ENCODE measurements at places on chromosomes 1 and 21.

DNA sequence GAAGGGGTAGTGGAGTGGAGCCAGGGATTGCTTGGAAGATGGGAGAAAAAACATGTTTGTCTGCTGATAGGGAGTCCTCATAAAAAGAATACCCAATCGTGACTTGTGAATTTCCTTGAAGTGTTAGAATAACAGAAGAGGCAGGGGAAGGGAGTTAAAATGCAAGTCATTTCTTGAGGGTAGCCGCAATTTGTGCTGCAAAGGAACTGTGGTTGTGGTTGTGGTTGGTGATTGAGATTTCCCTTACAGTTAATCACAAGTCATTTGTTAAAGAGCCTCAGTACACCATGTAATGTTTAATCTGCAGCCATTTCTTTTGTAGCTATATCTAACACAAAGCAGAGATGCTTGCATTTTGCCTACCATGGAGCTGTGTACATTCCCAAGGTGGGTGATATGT is 38.5 kb upstream of the EGLN1 start:
- DNase-seq, result peak; percentile 21

GRCh38 chr1:51570063-51570710 is 46.7 kb upstream of the OSBPL9 start:
- no peak for DNase-seq

DNA sequence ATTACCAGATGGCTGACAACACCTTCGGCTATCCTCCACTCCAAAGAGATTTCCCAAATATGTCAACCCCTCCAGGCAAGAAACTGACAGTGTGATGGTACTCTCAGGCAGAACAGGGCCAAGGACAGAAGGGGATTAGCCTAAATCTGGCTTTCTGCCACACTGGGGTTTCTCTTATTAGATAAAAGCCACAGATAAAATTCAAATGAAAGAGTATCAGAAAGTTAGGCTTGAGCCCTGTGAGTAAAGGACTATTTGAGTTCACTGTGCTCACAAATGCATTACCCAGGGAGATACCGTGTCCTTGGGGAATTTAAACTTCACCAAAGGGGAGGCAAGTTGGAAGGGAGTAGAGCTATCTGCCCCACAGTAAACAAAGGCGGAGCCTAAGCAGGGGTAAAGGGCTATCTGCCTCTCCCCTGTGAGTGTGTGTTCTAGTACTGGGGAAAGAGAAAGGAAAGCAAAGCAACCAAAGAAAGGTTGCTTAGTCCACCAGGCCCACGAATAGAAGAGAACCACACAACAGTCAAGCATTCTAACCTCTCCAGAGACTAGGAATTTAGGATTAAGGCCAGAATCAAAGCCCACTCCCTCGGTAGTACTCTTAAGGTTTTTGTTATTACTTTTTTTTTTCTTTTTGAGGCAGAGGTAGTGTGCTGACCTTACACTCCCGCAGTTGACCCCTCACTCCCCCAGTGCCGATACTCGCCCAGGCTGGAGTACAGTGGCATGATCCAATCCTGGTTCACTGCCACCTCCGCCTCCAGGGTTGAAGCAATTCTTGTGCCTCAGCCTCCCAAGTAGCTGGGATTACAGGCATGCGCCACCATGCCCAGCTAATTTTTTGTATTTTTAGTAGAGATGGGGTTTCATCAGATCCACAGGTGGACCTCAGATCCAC is 12.7 kb downstream of the TPM3 start:
- DNase-seq, result no peak

DNA sequence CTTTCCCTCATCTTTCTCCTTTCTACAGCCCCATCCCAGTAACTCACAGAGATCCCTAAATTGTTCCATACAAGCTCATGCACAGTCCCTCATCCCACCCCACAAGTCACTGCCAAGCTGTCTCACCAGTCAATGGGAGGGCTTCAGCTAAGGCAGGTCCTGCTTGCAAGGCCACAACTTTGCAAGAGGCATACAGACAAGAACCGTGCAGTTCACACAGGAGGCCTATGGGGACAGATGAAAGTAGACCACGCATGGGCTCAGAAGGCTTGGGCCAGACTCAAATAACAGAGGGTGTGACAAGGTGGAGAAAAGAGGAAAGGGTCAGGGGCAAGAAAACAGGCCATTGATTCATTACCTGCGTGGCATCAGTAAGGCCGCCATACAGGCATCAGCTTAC is 15.1 kb downstream of the RGS8 start:
- no peak for DNase-seq

DNA sequence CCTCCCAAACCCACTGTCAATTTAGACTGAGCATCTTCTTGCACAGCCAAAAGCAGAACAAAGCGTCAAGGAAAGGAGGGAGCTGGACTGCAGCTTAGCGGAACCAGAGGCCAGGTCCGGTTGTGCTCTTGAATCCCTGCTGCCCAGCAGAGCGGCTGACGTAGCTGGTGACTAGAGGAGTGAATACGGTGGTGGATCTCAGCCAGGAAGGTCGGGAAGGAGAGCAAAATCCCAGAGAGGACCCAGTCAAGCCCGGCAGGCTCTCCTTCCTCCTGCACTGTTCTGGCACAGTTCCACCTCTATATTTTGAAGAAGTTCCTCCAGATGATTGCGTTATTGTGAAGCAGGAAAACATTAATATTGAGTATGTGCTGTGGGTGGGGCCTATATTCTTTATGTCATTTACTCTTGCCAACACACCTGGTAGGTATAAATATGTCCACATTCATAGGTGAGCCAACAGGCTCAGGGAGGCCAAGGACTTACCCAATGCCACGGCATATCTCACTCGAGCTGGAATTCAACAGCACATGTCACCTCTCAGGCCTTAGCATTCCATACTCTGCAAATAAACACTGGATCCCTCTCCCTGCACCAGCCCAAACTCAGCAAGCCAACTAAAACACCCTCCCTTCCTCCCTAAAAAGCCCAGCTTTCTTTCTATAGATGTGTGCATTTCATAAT is 23.6 kb upstream of the ABCB10 start:
- DNase-seq, result no peak

- no peak for DNase-seq
These were observed 46.6 kb downstream of the SMYD2 start for GRCh38 chr1:214327514-214327913.

DNA sequence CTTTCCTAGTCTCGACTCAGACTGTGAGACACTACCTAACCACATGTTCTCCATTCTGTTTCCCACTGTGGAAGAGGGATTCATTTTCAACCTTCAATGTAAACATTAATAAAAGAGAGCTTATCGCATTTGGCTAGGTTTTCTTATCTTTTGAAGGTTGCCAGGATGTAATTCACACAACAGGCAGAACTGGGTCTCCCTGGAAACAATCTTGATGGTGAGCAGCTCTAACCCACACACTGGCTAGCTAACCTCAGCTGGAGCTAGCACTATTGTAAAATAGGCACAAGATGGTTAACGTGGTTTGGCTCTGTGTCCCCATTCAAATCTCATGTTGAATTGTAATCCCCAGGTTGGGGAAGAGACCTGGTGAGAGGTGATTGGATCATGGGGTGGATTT is 75.1 kb downstream of the ZSCAN20 start:
- no peak for DNase-seq

- no peak for DNase-seq
These were observed 14.7 kb downstream of the MTHFR start for GRCh38 chr1:11790880-11791715.

DNA sequence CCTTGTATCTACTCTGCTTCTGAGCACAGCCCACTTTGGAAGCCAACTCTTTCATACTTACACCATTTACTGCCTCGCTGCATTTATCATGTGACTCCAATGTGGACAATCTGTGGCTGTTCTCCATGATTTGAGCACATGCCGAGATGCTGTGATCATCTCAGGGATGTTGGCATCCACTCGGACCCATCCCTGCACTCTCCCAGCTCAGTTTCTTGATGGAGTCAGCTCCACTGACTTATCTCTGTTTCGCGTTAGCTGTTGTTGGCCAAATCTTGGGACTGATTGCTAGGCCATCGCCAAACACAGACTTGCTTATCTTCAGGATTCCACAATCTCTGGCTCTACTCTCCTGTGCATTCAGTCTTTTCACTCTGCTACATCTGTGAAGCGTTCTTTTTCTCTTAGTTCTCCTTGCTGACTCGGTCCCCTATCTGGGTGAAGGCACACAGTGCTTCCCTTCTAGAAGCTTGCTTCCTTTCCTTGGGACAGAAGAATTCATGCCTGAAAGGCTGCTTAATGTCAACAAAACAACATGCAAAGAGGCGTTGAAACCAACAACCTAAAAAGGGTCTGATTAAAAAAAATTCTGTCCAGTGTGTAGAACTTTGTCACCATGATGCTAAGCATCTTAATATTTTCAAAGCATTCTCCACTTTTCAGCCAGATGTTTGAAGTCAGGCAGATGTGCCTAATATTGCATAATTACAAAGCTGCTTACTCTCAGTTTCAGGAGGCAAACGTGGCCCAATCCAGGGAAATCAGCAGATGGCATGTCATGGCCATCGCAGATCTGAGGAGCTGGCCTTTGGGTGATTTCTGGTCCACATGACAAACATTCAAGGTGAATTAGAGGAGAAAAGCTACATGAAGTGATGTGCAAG is 120.7 kb downstream of the NGF start:
- DNase-seq, result no peak

- DNase-seq, result no peak
These were observed 1.8 kb upstream of the MTFR1L start for GRCh38 chr1:25817840-25818501.

- no peak for DNase-seq
These were observed 93.3 kb upstream of the ADAMTS5 start for GRCh38 chr21:27060190-27060589.

DNA sequence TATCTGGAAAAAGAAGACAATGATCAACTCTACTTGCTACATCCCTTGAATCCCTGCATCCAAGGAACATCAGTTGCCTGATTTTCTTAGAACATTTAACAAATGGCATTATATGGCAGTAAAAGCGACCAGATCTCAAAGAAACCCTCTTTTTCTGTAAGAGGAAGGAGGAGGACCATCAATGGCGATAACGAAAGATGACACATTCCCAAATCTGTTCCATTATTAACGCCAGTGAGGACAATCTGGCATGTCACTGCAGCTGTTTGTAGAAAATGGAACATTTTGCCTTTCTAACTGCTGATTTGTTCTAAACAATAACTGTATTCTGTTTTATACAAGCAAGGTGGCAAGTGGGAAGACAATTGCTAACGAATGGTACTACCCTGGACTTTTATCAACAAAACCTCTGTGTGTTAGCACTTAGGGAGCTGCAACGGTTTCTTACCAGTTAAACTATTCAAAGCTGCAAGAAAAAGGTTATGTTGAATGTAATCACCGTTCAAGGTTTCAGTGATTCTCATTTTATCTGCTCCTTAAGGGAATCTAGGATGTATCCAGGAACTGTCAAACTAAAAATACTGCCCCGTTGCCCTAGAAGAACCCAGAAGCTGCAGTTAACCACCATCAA is 251.9 kb downstream of the SDCCAG8 start:
- no peak for DNase-seq

DNA sequence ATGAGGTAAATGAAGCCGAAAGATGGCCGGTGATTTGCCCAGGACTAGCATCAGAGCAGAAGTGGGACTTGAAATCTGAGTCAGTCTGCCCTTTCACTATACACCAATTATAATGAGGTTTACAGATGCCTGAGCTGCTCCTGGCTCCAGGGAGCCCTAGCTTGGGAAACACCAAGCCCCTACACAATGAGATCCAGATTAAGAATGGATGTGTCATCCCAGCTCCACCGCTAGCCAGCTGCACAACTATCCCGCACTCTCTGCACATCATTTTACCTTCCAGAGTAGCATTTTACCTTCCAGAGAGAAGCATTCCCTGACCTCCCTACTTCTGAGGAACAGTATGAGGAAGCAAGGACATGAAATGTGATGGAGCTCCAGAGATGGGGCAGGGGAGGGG is 27.0 kb downstream of the SERTAD4 start:
- no peak for DNase-seq

GRCh38 chr1:108814343-108815125 is 42.4 kb downstream of the AKNAD1 start:
- DNase-seq, result no peak

DNA sequence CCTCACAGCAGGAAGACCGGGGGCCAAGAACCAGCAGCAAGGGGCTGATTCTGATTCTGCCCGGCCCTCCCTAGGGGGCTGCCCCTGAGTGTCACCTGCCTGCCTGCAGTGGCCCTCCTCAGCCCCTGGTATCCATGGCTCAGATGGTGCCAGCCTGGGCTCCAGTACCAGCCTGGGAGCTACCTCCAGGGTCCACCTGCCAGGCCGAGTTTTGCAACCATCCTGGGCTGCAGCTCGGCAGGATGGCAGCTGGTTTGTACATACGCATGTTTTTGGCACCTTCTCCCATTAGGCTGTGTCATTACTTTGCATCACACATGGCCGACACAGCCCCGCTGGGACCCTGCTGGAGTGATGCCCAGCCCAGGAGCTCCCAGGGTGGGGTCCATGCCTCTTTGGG is 93.3 kb upstream of the WNT4 start:
- DNase-seq, result no peak

DNA sequence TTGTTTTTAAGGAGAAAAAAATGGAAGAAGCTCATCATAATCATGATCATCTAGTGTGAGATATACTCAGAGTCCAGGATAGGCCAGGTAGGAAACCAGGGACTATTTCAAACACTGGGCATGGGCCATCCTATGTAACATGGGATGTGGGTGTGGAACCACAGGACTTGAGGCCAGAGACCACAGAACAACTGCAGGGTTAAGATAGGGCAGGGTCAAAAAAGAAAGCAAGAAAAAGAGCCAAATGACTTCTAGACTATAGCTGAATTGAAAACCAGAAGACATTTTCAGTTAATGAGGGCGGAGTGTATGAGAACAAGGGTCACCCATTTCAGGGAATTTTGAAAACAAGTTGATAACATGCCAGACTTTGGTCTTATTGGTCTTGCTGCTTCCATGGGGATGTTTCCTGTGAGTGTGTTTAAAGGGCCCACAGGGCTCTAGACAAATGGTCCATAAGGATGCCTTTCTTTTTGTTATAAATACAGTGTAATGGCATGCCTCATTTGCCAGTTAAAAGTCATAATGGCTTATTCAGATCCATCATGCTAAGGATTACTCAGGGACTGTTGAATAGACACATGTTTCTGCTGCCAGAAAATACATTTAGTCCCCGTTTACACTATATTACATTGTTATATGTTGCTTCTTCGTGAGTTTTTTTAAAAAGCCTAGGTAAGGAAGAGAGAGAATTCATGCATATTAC is 182.0 kb upstream of the C21orf91 start:
- DNase-seq, result no peak

- DNase-seq, result no peak
These were observed 201.1 kb downstream of the ROR1 start for GRCh38 chr1:63974966-63975365.

GRCh38 chr1:12405325-12406210 is 175.7 kb downstream of the VPS13D start:
- no peak for DNase-seq

- no peak for DNase-seq
These were observed 107.5 kb downstream of the RGL1 start for GRCh38 chr1:183912265-183912886.

DNA sequence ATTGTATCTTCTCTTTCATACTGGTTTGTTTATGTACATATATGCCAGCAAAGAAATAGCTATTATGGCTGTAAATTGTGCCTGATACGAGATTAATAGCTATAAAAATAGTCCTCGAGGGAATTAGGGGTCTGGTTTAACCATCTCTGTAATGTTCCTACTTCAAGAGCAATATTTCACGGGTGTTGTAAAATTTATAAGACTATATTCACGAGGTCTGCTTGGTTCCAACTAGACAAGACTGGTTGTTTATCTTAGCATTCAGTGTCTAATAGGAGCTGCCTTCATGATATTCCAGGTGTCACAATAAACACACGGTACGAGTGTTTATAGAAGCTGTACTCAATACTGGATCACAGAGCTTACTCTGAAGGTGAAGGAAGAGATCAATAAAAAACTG is 389.9 kb downstream of the SIPA1L2 start:
- DNase-seq, result no peak

GRCh38 chr21:30695956-30696355 is 22.6 kb downstream of the KRTAP21-3 start:
- DNase-seq, result no peak
